ENCODE measurements at places on chromosomes 1 and 21. TPM values are rescaled to one million over a fixed set of nuclear protein-coding genes. Genes with fewer than 3 reads are reported as not detected.

- H3K27ac ChIP-seq: no peak within 1 kb of the TSS
- DNase-seq: no peak
- peaks cover 11% of the 10 kb centered on the region for H3K27me3 ChIP-seq
- H3K4me3 ChIP-seq: no peak within 1 kb of the TSS
These were observed at the start of gene KCNA10 for GRCh38 chr1:110519125-110519810. TSS of gene KCNA10 (minus strand) at chr1:110519175. CDS start at chr1:110518787, 388 bp downstream.

DNA sequence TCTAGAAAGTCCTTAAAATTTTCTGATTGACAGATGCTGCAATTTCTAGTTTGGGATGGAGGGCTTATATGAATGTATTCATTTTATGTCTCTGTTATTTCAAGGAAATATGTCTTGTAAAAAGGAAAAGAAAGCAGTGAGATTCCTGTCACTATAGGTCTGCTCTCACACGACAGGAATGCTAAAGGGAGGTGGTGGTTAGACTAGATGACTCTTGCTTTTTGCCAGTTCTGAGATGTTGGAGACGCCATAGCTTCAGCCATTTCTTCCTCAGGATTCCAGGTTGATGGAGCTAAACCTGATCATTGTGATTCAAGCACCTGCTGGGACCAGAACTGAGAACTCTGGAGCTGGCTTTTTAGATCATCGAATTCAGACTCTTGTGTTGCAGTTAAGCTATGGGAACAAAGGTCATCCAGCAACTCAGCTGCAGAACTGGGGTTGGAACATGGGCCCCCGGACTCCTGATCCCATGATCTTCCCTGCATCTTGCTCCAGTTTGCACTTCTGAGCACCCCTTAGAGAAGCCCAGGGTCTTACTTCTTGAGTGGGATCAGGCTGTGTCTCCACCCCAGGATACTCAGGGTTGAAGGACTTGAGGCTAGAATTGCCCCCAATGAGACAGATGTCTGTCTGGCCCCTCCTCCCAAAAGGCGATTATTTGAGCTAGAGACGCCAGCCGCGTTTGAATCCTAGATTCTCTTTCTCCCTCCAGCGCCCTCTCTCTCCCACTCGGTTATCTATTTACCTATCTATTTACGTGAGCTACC, 46.7 kb upstream of the FOXO6 start:
- no peaks in the 10 kb centered on the region for H3K27me3 ChIP-seq
- no peaks in the 10 kb centered on the region for H3K36me3 ChIP-seq
- H3K4me1 ChIP-seq: peaks cover 7% of the 10 kb centered on the region
- no peak overlapping the region for H3K4me3 ChIP-seq
- no peak overlapping the region for H3K27ac ChIP-seq

GRCh38 chr1:27545271-27545670, 55.3 kb upstream of the WASF2 start:
- no peak for DNase-seq
- H3K27ac ChIP-seq: peak overlapping the region; percentile 94
- H3K27me3 ChIP-seq: no peaks in the 10 kb centered on the region

DNA sequence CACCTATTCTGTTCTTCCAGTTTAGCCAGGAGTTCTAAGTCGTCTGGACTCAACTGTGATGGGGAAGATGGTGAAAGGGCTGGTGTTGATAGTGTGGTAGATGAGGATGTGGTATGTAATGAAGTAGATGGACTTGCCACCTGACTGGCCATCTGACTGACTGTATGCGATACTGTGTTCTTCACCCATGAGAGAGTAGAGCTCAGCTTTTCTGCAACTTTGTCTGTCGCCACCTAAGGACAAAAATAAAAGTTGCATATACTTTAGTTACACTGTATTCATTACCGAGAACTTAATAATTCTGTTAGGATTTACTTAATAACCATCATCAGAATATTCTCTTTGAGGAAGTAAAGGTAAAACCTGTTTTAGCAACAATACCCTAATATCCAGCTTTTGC, 48.5 kb downstream of the EVI5 start:
- no peak for DNase-seq
- H3K4me1 ChIP-seq: no peaks in the 10 kb centered on the region
- no peak overlapping the region for H3K27ac ChIP-seq
- no peaks in the 10 kb centered on the region for H3K36me3 ChIP-seq
- H3K4me3 ChIP-seq: no peak overlapping the region
- H3K27me3 ChIP-seq: no peaks in the 10 kb centered on the region

DNA sequence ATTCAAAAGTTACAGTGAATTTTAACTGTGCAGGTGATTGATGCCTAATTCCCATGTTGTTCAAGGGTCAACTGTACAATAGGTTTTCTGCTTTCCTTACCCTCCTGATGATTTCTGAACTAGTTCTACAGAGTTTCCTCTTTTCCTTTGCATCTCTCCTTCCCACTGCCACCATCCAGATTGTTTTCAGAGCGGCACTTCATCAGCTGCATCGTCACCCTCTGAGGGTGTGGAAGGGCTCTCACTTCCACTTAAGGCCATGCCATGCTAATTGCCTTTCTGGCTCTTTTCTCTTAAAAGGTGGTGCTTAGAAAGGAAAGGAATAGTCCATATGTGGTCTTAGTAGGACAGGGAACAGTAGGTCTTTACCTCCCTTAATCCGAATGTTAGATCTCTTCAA, 39.1 kb downstream of the DISC1 start:
- no peaks in the 10 kb centered on the region for H3K27me3 ChIP-seq
- H3K4me3 ChIP-seq: no peak overlapping the region
- no peak for DNase-seq
- H3K4me1 ChIP-seq: no peaks in the 10 kb centered on the region
- no peak overlapping the region for H3K27ac ChIP-seq
- H3K36me3 ChIP-seq: no peaks in the 10 kb centered on the region

- H3K4me3 ChIP-seq: no peak overlapping the region
- no peak overlapping the region for H3K27ac ChIP-seq
- no peaks in the 10 kb centered on the region for H3K36me3 ChIP-seq
- no peak for DNase-seq
These were observed 85.6 kb upstream of the CLDN14 start for GRCh38 chr21:36565540-36565939.

DNA sequence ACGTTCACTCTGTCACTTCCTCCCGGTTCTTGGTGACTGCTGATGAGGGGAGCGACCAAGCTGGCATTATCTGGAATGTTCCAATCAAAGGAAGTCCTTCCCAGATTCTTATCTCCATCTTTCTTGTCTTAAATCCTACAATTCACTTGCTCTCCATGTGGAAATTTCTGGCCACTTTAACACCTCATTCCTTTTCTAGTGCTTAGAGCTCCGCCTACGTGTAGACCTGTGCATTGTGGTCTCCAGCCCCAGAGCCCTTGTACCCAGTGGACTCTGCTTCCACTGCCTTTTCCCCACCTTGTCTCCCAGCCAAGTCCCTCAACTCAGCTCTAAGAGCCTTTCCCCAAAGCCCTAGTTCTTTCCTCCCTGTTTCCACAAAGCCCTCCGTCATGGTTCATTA, 12.2 kb upstream of the KLHDC7A start:
- H3K36me3 ChIP-seq: no peaks in the 10 kb centered on the region
- no peak for DNase-seq
- no peak overlapping the region for H3K4me3 ChIP-seq
- H3K27me3 ChIP-seq: peaks cover 39% of the 10 kb centered on the region
- no peak overlapping the region for H3K27ac ChIP-seq

Gene TRMT13
- 8.1 TPM for total RNA-seq

Gene INAVA
- total RNA-seq: 0.08 TPM

Gene MAEL
- total RNA-seq: 3.8 TPM

DNA sequence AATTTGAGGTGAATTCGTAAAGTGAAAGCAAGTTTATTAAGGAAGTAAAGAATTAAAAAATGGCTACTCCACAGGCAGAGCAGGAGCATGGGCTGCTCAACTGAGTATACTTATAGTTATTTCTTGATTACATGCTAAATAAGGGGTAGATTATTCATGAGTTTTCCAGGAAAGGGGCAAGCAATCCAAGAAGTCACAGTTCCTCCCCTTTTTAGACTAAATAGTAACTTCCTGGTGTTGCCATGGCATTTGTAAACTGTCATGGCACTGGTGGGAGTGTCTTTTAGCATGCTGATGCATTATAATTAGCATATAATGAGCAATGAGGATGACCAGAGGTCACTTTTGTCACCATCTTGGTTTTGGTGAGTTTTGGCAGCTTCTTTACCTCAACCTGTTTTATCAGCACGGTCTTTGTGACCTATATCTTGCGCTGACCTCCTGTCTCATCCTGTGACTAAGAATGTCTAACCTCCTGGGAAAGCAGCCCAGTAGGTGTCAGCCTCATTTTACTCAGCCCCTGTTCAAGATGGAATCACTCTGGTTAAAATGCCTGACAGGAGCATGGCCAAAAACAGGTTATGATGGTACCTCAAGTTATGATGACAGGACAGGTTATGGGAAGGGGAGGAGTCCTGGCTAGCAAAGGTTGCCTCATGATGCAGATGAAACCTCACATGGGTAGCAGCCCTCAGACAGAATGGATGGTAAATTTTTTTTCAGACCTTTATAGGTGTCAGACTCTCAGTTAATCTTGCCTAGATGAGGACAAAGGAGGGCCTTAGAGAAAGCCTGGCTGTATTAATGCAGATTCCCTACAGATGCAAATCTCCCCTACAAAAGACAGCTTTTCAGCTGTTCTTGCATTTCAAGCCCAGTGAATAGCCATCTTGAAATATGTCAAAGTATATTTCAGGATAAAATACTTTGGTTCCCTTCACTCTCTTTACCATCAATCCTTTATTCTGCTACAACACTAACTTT, 49.7 kb downstream of the SIPA1L2 start:
- no peak overlapping the region for H3K4me3 ChIP-seq
- no peaks in the 10 kb centered on the region for H3K36me3 ChIP-seq
- no peak overlapping the region for H3K27ac ChIP-seq
- DNase-seq: no peak

Gene SLFNL1
- 0.11 TPM for total RNA-seq

Gene DPT
- total RNA-seq: 74.1 TPM

Gene HES3
- not detected for total RNA-seq

DNA sequence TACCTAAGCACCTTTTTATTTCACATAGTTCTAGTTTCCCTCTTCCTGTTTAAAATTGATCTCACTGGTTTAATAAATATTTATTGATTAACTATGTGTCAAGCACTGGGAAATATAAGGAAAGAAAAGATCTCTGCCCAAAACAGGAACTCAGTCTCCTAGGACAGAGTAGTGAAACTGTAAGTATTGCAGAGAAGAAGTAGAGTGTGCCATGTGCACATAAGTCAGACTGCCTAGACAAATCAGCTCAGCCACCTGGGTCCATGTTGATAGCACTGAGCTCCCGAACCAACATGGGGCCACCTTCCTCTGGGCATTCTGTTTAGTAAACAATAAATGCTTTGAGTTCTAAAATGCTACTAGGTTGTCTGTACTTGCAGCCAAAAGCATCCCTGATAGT, 9.8 kb upstream of the SSX2IP start:
- no peak overlapping the region for H3K27ac ChIP-seq
- peaks cover 8% of the 10 kb centered on the region for H3K4me1 ChIP-seq
- H3K27me3 ChIP-seq: no peaks in the 10 kb centered on the region
- DNase-seq: no peak
- H3K36me3 ChIP-seq: no peaks in the 10 kb centered on the region

DNA sequence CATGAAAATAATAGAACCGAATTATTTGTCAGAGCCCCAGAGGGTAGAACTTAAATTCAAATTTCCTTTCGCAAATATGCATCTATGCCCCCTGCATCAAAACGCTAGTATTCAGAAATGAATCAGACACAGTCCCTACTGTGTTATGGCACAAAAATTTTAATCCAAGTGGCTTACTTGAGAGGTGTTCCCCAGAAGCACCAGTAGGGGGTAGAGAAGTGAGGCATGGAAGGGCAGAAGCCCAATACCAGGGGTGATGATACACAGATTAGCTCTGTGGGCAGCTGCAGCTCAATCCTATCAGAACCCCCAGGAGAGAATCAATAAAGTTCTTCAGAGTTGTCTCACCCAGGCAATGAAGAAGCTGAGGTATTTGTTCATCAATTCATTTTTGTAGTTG, 342.2 kb downstream of the OMA1 start:
- no peaks in the 10 kb centered on the region for H3K4me1 ChIP-seq
- no peak overlapping the region for H3K4me3 ChIP-seq
- no peaks in the 10 kb centered on the region for H3K36me3 ChIP-seq
- DNase-seq: no peak
- H3K27ac ChIP-seq: no peak overlapping the region

- H3K4me1 ChIP-seq: peaks cover 58% of the 10 kb centered on the region
- H3K27me3 ChIP-seq: no peaks in the 10 kb centered on the region
- H3K4me3 ChIP-seq: no peak overlapping the region
- no peak for DNase-seq
- H3K27ac ChIP-seq: no peak overlapping the region
These were observed 47.6 kb downstream of the APP start for GRCh38 chr21:26123012-26123411.

Gene SCCPDH
- total RNA-seq: 33.7 TPM

GRCh38 chr1:35756064-35756463, 13.7 kb downstream of the CLSPN start:
- no peak overlapping the region for H3K4me3 ChIP-seq
- no peaks in the 10 kb centered on the region for H3K27me3 ChIP-seq
- H3K4me1 ChIP-seq: no peaks in the 10 kb centered on the region

Gene SMG5
- total RNA-seq: 60.6 TPM

- H3K27ac ChIP-seq: no peak overlapping the region
- H3K36me3 ChIP-seq: no peaks in the 10 kb centered on the region
- H3K4me1 ChIP-seq: peaks cover 9% of the 10 kb centered on the region
These were observed 16.3 kb downstream of the TGFB2 start for GRCh38 chr1:218361298-218362065.

Gene FCER1G
- total RNA-seq: 9.0 TPM

Gene SLC44A3
- 2.7 TPM for total RNA-seq

Gene CR1L
- total RNA-seq: not detected

DNA sequence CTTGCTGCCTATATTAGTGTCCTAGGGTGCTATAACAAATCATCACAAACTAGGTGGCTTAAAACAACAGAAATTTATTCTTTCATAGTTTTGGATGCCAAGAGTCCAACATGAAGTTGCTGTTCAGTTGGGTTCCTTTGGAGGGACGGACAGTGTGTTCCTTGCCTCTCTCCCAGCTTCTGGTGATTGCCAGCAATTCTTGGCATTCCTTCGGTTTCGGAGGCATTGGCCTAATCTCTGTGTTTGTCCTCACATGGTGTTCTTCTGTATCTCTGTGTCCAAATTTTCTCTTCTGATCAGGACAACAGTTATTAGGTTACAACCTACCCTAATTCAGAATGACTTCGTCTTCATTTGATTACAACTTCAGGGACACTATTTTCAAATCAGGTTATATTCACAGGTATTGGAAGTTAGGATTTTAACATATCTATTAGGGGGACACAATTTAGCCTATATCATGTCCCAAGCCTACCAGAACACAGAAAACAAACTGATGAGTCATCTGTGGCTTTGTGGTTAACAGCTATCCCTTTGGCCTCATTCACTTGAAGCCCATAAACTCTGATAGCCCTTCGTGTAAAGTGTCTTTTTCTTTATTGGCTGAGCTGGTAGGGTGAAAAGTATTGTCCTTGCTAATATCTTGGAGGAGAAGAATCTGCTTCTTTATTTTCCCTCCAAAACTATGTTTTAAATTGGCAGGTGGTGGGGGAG, 83.2 kb upstream of the PAPPA2 start:
- H3K27me3 ChIP-seq: no peaks in the 10 kb centered on the region
- H3K27ac ChIP-seq: no peak overlapping the region
- H3K4me3 ChIP-seq: no peak overlapping the region
- no peaks in the 10 kb centered on the region for H3K4me1 ChIP-seq

Gene ZNF670
- 1.9 TPM for total RNA-seq

- H3K4me3 ChIP-seq: no peak overlapping the region
- no peaks in the 10 kb centered on the region for H3K36me3 ChIP-seq
- H3K4me1 ChIP-seq: no peaks in the 10 kb centered on the region
- H3K27me3 ChIP-seq: peaks cover 8% of the 10 kb centered on the region
These were observed 389.7 kb upstream of the RUNX1 start for GRCh38 chr21:35438643-35439404.

- no peaks in the 10 kb centered on the region for H3K27me3 ChIP-seq
- H3K36me3 ChIP-seq: no peaks in the 10 kb centered on the region
- no peaks in the 10 kb centered on the region for H3K4me1 ChIP-seq
- no peak overlapping the region for H3K27ac ChIP-seq
- no peak overlapping the region for H3K4me3 ChIP-seq
These were observed 81.6 kb upstream of the TTC34 start for GRCh38 chr1:2882966-2883696.

Gene IFI44
- 21.2 TPM for total RNA-seq
